Spleen (tissue), 13 donors: ENCODE measurements at places on chromosomes 13 and 19.

DNA sequence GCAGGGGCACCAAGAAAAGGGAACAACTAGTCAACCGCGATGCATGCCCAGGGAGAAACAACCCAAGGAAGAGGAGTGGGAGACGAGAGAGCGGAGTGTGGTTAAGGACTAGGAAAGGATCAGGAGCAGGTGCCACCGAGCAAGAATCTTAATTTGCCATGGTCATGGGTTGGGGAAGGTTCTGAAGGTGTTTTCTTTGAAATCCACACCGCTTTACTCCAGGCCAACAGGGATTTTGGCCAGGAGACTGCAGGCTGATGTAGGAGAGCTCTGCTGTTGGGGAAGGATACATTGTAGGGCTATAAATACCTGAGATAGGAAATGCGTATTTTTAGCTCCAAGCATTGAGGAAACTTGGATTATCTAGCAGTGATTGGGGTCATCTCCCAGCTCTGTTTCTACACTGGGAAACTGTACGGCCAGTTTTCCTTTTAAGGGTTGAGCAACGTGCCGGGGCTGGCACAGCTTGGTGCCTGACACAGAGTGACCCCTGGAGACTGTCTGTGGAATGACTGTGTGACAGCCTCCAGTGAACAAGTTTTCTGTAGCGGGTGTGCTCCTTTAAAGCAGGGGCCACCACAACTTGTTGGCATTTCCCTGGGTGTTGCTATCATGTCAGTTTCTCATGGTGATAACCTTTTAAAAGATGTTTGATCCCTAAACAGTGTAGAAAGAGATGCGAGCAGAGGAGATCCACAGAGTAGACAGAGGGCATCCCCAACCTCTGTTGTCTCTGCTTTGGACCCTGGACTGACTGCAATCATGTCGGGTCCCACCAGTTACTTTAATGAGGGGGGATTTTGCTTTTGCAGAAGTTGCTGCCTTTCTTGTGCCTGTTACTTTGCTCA is 34.3 kb downstream of the ZNF536 start:
- no peak for DNase-seq

GRCh38 chr13:44317752-44318151 is 55.9 kb upstream of the SERP2 start:
- no peak for DNase-seq

DNA sequence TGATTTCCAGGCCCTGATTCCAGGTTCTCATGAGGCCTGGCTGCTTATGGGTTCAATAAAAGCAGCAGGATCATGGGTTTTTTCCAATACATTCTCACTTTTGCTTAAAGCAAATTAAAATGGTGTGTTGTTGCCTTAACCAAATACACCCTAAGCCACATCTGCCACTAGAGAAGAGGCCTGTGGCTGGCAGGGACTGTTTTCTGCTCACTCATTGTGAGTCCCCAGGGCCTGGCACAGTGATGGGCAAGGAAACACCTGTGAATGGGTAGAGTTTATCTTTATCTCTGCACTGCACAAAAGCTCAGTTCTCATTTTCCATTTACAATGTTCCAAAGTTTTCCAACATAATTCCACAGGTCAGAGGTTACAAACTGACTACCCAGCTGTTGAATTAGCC is 726.0 kb downstream of the UQCRFS1 start:
- peak; percentile 24 for DNase-seq

GRCh38 chr13:24212674-24213073 is 52.2 kb downstream of the SPATA13 start:
- DNase-seq = no peak

GRCh38 chr19:46586294-46586693 is 14.8 kb upstream of the CALM3 start:
- DNase-seq = no peak

DNA sequence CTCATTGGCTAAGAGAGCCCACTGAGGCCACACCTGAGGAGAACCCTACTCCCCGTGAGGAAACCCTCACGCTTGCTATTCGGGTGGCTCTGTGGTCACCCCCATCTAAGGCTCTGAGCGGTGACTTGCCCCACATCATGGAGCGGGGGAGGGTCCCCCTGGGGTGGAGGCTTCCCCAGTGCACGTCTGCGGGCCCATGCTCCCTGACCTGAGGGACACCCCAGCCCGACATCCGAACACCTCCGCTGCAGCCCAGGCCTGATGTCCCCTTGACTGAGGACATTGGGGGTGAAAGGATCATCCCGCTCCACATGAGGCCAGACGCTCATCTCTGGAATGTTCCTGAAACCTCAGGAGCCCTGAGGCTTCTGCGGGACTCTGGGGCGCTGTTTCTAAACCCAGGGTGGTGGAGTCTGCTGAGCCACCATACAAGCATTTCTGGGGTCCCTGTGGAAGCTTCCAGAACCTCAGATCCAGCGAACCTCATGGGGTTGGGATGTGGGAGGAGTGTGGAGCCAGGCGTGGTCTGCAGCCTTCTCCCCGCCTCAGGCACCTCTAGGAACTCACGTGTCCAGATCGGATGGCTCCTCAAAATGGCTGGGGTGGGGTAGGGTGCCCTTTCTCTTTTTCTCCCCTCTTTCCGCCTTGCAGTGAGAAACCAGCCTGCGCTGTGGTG is 19.9 kb downstream of the TMED1 start:
- DNase-seq = no peak

- no peak for DNase-seq
Observed at GRCh38 chr13:104782741-104783140, 1716.5 kb upstream of the SLC10A2 start.

DNA sequence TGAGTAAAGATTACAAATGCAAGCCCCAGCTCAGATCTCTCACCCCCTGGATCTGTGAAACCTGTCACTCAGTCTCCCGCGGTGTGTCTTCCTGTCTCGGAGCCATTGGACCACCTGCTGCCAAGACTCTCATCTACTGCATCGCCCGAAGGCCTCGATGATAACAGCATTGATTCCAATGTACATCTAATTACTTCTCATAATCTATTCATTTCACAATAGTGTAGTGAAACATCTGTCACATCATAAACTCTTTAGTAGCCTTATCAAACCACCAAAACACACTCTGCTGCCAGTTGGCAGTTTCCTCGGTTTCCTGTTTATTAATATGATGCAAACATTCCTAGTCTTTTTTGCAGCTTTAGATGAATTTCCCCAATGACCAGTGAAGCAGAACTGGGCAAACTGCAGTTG is 220.3 kb downstream of the POU4F1 start:
- no peak for DNase-seq

- DNase-seq = peak; percentile 14
Observed at GRCh38 chr13:113783200-113783881, 24.3 kb downstream of the TMEM255B start.

- DNase-seq = peak; percentile 97
Observed at GRCh38 chr19:51366389-51367254, 434 bp upstream of the ETFB start.

GRCh38 chr13:26599403-26599802 is 41.9 kb downstream of the WASF3 start:
- no peak for DNase-seq

DNA sequence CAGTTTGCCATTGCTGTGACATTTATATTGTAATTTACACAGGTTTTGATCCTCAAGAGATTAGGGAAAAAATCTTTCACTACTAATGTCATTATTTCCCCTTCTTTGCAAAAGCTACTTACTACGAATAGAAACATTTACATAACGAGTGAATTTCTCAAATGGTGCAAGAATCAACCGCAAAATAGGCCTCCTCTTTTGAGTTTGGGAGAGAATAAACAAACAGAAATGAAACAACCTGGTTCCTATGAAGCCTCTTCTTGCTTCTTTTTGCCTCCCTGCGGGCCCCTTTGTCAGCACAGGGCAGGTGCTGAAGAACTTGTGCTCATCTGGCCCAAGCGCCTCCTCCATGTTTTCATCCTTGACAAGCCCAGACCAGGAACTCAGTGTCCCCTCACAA is 10.1 kb upstream of the GJA3 start:
- no peak for DNase-seq

GRCh38 chr19:28546148-28546685 is 666.7 kb downstream of the UQCRFS1 start:
- DNase-seq = no peak

- no peak for DNase-seq
Observed at GRCh38 chr13:79126706-79127105, 279.3 kb downstream of the RBM26 start.
